ENCODE measurements at places on chromosomes 1 and 21.
A peak's percentile ranks its signal among the peaks of the same experiment; 100 is the strongest.

- no peak for DNase-seq
Observed at GRCh38 chr1:239315631-239316217, 70.6 kb upstream of the CHRM3 start.

DNA sequence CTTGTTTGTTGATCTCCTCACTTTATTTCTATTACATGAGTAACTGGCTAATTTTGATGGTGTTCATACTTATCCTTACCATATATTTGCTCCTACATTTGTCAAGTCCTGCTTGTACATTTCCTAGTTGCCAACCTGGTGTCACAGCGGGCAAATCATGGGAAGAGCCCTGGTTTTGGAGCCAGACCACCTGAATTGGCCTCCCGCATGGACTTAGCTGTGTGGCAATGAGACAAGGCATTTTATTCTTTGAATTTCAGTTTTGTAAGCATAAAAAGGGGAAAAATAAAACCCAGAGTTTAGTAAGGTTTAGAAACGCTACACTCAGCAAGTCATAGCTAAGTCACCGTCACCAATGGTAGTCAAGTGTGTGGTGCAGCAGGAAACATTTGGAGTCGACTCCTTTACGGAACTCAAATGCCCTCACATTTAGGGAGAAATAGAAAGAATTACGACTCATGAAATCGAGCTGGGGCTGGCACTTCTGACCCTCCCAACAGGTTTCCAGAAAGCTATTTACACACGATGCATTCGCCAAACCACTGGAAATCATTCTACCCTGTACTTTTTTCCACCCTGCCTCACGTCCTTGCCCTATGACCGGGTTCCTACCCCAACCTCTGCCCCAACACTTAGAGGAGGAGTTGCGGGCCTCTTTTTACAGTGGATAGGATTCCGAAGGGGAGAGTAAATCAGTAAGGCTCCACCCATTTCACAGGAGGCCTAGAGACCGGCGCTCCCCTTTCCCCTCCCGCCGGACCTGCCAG is 492 bp upstream of the PGM1 start:
- DNase-seq = peak; percentile 25

DNA sequence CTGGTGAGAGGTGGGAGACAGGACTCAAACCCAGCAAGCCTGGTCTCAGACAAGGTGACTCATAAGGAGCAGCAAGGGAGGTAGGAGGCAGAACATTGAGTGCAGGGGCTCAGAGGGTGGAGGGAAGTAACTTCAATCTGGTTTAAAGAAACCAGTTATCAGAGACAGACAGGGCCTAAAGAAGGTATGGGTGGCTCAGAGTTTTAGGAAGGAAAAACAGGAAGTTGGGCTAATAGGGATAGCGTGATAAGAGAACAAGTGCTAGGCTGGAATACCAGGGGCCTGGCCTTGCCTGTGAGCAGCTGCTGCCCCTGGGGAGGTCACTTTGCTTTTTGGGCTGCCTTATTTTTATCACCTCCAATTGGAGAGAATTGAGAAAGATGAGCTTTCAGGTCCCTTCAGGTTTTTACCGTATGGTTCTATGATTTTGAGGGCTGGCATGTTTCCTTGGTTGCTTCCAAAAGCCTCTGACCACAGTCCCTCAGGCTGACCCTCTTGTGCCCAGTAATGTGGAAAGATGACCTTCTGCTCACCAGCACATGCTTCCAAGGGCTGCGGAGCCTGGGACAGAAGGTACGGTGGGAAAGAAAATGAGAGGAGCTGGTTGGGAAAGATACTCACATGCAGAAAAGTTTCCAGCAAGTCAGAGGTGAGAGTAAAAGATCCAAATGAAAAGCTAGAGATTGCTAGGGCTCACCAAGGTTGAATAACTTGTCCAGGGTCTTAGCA is 77.0 kb downstream of the DDR2 start:
- no peak for DNase-seq

DNA sequence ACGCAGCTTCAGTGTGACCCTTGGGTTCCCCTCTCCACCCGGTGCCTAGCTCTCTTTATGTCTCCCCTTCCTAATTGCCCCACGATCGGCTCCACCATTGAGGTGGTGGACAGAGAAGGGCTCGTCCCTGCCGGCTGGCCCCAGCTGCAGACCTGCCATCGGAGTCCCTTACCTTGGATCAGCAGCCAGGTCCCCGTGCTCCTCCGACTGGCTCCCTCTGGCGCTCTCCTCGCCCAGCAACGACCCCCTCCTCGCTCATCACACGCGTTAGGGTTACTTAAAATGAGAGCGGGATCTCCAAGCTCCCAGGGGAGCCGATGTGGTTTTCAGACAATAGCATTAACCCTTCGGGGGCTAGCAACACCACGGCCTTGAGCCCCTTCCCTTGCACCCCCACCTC is 8.1 kb upstream of the ETV3L start:
- DNase-seq = no peak

- DNase-seq = no peak
Observed at GRCh38 chr21:25342816-25343215, 264.5 kb downstream of the MRPL39 start.

GRCh38 chr1:119136401-119136800 is 4.1 kb downstream of the WARS2 start:
- DNase-seq = no peak

DNA sequence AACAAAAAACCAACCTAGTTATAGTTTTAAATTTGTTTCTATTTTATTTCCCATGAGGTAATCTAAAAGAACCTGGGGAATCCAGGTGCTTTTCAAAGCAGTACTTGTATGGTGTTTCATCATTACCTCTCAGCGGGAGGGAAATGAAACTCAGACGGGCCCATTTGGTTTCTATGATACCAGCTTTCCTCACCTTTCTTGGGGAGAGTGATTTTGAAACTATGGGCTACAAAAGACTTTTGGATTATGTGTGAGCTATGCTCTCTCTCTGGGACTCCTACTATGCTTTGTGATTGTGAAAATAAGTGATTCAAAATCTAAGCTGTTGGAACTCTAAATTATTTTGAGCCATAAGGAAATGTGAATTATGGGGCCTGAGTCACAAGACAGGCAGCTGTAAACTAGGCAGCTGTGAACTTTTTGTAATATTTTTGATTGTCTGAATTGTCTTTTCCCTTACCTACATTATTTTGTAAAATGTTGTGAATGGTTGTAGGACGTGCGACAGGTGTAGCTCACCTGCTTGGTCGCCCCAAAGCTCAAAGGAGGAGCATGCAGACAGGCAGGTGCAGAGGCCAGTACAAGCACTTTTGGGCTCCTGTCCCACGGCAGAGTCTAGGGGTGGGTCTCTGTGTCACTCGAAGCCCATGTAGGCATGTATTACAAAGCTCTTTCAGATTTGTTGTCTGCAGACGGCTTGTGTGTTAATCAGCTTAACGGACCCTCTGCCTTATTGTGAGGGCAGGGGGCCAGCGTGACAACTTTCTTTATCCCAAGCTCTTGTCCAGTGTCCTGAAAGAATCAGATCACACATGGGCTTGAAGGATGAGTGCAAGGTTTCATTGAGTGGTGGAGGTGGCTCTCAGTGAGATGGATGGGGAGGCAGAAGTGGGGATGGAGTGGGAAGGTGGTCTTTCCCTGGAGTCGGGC is 64.8 kb upstream of the BACH1 start:
- DNase-seq = no peak

GRCh38 chr1:59223989-59224634 is 72.8 kb upstream of the FGGY start:
- no peak for DNase-seq

DNA sequence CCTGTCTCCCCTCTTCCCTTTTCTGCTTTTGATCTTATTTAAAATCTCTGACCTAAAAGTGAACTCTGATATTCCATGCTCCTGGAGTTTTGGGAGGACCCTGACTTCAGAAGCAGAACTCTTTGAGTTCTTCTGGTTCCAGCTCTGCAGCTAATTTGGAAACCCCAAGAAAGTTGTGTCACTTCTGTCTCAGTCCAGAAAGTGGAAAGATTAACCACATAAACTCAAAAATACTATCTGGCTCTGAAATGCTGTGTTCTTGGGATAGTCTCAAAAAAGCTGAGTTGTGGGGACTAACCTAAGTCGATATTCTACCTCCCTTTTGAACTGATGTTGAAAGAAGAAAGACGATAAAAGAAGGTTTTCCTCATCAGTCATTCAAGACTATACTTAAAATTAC is 59.8 kb downstream of the ITPKB start:
- DNase-seq = peak; percentile 76

DNA sequence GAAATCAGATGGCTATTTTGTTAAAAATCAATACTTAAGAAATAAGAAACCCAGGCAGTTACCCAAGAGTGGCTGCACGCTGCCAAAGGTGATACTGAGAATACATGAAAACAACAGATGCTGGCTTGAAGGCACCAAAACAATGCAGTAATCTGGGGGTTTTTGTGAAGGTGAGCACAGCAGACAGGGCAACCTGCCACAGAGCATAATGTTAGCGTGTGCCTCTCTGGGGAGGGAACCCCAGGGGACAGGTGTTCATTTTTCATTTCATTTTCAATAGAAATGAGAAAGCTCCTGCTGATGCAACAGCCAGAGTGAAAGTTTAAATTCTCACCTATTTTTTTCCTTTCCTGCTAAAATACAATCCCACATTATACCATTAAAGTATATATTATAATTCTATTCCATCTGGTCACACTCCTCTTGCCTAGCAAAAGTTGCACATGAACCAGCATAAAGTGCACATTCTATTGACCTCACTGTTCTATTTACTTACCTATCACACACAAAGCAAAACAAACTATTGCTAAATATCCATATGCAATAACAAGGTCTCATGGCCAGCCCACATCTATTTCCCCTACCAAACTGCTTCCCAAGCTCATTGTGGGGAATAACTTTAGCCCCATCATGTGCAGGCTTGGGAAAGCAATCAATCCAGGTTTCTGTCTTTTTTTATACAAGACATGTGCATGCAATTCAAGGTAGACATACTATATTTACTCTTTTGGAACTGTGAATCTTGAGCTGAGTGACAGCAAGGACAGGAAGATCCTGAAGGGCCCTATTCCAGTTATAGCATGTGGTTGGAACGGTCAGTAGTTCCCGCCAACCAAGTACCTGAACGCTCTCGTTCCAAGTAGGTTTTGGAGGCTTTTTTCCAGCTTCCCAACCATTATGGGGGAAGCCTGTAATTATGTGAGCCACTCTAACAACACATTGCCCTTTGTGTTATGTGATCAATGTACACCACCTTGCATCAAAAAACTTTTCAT is 173.6 kb downstream of the RERE start:
- no peak for DNase-seq

Data from inflammatory macrophage treated with lipopolysaccharide for 1 hour (primary cell).